ENCODE measurements at places on chromosomes 12 and 14.

DNA sequence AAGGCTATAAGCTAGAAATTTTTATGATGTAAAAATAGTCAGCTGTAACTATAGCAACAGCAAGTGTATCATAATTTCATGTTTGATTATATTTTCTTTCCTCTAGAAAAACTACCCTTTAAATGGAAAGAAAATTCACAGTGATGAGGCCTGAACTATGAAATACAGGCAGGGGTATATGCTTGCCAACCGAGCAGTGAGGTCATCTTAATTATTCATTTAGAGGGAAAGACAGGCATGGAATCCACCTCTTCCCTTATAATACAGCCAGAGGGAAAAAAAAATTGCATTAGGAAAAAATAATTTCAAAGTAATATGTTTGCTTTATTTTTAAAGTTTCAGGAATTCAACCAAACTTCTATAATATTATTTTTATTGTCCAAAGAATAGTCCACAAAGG, 139.8 kb downstream of the EPS8 start:
- DNase-seq, result no peak

DNA sequence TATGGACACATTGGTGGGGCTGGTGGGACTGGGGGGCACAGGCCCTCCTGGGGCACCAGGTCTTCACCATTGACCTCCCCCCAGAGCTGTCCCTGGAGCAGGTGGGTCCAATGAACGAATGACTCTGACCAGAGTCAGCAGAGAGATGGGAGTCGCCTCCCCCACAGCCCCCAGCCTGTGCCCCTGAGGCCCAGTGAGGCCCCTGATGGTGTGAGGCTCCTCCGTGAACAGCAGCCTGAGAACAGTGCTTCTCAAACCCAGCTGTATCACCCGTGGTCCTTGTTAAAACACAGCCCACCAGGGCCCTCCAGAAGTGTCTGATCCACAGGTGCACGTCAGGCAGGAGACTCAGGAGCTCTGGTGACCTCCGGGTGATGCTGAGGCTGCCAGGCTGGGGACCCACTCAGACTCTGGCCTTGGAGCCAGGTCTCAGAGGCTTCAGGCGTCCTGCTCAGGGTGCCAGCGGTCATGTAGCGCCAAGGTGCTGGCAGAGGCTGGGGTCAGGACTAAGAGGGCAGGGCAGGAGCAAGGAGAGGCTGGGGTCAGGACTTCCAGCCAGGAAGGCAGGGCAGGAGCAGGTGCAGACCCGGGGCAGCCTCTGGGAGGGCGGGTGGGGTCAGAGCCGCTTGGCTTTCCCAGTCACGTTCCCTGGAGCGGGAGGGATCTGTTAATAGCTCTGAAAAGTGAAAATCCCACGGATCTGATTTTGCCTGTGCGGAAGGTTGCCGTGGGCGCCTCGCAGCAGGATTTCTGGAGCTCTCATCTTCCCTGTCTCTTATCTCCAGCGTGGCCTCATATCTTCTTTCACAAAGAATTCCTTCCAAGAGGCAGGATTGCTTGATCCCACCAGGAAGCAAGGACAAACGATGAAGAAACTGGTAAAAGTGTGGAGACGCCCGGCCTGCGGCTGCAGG, 35.0 kb downstream of the GALNT9 start:
- no peak for DNase-seq

- no peak for DNase-seq
These were observed 19.5 kb downstream of the TMED10 start for GRCh38 chr14:75156901-75157300.

- DNase-seq, result no peak
These were observed 33.8 kb downstream of the TECPR2 start for GRCh38 chr14:102396521-102396920.

GRCh38 chr12:120199025-120199424, 1.9 kb downstream of the RPLP0 start:
- DNase-seq, result no peak

DNA sequence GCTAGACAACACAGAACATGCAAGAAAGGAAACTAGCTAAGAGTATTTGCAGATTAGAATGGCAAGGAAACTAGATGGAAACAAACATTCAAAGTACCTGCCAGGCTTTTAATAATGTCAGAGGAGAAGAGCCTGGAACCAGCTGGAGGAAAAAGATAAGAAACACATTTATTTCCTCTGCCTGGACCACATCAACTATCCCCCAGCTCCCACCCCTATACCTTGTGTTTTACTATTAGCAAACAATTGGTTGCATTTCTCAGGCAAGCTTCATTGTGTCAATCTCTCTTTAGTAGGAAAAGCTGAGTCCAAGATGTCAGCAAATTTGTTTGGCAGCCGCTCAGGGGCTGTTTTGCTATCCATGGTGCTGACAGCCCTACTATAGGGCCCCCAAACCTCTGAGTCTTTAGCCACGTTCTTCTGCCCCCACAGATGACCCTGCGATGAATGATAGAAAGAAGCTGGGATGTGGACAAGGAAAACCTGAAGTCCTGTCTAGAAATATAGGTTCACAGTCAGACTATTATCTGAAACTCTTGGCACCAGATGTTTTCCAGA, 11.6 kb upstream of the SYNDIG1L start:
- no peak for DNase-seq

- DNase-seq, result no peak
These were observed 186.7 kb upstream of the VASH1 start for GRCh38 chr14:76574416-76575095.

DNA sequence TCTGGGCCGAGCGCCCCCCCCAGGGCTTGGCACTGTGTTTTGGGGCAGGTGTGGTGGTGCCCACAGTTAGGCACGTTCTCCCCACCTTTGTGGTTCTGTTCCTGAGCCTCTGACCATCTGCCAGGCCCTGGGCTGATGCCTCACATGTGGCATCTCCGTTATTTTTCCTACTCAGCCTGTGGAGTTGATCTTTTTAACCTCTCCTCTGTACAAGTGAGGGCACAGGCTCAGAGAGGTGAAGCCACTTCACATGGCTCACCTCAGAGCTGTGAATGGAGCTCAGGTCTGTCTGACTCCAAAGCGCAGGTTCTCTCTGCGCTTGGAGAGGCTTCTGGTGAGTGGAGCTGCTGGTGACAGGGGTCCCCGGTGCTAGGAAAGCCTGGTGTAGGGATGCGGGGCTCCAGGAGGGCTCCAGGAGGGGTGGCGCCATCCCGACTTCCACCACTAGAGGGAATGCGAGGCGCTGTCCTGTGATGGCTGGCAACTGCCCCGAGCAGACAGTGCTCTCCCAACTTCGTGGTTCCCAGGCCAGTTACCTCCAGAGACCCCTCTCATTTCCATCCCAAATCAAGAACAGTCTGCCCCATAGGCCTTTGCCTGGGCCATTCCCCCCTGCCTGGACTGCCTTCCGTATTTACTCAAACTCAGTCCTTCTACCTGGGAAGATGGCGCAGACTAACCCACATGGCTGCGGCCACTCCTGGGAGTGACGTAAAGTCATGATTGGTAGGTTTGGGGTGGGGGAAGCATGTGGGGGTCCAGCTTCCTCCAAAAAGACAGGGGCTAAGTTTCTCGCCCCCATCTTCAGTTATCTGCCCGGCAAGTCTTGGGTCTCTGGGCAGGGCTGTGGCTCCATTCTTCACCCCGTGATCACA, 9.9 kb downstream of the BCL7A start:
- no peak for DNase-seq

DNA sequence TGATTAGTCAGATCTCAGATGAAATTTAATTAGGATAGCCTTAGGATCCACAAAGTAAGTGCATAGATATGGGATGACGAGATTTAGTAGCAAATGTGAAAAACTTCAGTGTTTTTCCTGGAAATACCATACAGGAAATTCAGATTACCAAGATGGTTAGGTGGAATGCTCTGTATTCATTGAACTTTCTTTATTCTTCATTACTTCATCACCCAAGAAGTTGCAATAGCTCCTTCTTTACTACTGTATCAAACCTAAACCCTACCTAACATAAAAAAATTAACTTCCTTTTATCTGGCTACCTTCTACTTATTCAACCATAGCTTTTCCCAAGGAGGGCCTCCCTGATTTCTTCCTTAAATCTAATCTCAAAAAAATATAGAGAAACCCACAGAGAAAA, 100.4 kb downstream of the TTC6 start:
- DNase-seq, result no peak

DNA sequence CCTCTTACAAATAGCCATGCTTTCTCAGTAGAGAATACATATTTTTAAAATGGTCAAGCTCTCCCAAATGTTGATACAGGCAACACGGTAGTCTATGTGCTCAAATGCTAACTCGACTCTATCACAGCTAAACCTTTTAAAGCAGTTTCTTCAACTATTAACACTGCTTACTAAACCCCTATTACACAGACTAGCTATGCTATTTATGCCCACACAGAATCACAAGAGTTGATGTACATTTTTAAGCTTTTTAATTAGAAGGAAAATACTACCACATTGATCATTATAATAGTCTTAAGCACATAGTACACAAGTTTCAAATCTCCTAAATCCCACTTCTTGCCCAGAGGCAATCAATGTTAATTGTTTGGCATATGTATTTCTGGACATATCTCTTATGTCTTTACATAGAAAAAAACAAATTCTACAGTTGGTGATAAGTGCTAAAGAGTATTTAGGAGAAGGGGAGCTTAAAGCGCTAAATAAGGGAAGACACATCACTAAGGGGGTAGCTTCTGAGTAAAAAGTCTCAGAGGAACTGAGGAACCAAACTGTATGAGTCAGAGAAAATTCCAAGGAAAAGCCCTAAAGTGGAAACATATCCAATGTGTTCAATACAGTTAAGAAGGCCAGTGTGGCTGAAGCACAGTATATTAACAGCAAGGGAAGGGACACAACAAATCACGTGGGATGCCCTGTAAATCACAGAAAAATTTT, 13.7 kb downstream of the HNRNPC start:
- DNase-seq, result no peak

GRCh38 chr14:52949711-52950409, 990 bp downstream of the FERMT2 start:
- peak; percentile 62 for DNase-seq

GRCh38 chr14:73965216-73965615, 15.1 kb downstream of the COQ6 start:
- DNase-seq, result no peak

DNA sequence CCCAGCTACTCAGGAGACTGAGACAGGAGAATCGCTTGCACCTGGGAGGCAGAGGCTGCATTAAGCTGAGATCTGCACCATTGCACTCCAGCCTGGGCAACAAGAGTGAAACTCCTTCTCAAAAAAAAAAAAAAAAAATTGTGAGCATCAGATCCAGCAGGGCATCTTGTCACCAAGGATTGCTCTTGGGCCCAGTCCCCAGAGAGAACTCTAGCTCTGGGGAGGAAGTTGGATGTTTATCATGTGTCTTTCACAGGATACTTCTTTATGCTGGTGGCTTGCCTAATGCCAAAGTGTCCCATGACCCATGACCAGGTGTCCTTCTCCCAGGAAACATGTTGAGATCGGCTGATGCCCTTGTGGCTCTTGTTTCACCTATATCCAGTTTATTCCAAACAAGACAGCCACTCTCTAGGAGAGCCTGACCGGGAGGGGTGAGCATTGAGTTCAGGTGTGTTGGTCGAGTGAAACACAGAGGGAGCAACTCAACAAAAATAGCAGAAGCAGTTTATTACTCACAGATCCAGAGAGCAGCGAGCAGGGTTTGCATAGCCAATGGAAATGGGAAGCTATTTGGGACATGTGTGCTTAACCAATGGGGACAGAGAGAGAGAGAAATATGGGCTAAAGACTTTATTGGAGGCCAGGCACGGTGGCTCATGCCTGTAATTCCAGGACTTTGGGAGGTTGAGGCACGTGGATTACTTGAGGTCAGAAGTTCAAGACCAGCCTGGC, 6.6 kb upstream of the TCHP start:
- no peak for DNase-seq

- DNase-seq, result peak; percentile 50
These were observed 8.6 kb downstream of the INF2 start for GRCh38 chr14:104697892-104698583.

GRCh38 chr14:99548255-99548654, 55.8 kb downstream of the CCDC85C start:
- no peak for DNase-seq

DNA sequence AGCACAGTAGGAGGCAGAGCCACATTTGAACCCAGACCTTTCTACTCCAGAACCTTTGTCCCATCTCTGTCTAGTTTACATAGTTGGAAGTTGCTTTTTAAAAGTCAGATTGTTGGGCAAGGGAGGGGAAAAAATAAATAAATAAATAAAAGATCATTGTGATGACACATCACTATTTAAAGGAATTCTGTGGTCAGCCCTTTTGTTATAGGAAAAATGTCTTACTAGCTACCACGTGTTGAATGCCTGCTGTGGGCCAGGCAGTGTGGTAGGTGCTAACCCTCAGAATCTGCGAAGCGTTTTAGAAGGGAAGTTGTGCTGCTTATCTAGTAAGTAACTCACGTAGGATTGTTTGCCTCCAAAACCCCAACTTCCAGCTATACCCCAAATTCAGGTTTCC, 62.3 kb downstream of the BHLHE41 start:
- peak; percentile 82 for DNase-seq

- DNase-seq, result no peak
These were observed 256.1 kb downstream of the NAV3 start for GRCh38 chr12:78086553-78087362.

DNA sequence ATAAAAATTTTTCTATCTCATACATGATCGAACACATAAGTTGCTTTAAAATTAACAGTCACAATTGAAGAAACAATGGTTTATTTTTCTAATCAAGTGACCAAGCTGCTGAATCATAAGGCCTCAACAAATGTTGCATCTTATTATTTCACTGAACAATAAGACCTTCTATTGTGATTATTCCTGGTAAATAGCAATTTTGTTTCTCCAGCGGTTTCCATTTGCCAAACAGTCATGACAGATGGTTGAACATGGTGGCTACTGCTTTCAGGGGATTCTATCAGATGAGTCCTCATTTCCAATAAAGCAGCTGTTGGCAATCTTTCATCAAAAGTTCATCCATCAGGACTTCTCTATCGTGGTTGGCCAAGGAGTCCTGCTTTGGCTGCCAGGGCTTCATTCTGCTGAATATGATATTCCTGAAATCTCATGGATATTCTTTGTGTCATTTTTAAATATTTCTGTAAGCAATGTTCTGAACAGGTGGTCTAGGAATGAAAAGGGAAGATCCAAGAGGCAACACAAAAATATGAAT, 13.0 kb downstream of the TOMM20L start:
- DNase-seq, result no peak

GRCh38 chr12:113384778-113385177, 18.9 kb downstream of the SDS start:
- no peak for DNase-seq

GRCh38 chr12:32533971-32534590, 134.7 kb downstream of the FGD4 start:
- peak; percentile 69 for DNase-seq

GRCh38 chr12:93300611-93301021, 77.1 kb upstream of the NUDT4 start:
- no peak for DNase-seq

DNA sequence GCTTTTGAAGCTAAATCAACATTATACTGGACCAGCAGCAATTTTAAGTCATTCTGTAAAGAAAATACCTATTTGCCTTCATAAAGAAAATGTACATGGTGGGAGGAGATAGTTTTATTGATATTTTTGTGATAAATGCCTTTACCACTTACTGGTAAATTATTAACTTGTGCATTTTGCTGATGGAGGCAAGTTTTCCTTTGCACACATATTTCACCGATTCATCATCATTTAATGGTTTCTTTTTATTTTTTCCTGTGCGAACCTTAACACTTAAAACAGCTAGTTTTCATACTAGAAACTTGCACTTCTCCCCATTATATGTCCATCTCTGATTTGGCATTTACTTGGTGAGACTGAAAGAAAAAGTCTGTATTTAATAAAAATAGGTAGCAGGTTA, 239.3 kb downstream of the TRHDE start:
- DNase-seq, result no peak
